ENCODE measurements at places on chromosomes 4 and X.
A peak's percentile ranks its signal among the peaks of the same experiment; 100 is the strongest.

DNA sequence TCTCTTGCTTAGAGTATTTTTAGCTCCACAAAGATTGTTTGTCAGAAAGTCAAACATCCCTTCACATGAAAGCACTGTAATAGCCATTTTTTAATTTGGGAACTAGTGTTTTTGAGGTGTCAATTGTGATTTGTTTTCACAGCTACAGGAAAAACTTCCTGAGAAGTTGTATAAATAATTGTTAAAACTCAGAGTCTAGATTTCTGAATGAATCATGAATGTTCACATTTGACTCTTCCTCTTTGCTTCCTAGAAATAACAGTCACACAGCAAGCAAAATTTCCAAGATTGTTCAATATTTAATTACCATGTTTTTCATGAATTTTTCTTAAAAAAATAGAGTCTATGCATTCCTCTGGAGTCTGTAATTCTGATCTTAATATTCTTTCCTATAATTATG lies 156.9 kb upstream of the SLC7A11 start:
- no peak for DNase-seq

DNA sequence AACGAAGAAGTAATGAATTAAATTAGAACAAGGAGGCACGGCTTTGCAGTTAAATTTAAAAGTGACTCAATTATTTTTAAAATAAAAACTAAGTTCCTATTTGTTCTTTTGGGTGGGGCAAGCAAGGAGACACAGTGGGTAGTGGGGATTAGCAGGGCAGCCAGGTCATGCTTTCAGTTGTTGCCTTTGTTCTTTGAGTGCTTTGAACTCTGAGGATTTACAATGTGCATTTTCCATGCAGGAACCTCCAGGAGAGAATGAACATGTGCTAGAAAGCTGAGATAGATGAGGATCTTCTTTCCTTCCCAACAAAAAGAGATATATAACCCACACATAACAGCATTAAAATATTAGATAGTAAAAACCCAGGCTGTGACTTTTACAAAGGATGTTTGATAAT lies 420.4 kb upstream of the CTSO start:
- no peak for DNase-seq

DNA sequence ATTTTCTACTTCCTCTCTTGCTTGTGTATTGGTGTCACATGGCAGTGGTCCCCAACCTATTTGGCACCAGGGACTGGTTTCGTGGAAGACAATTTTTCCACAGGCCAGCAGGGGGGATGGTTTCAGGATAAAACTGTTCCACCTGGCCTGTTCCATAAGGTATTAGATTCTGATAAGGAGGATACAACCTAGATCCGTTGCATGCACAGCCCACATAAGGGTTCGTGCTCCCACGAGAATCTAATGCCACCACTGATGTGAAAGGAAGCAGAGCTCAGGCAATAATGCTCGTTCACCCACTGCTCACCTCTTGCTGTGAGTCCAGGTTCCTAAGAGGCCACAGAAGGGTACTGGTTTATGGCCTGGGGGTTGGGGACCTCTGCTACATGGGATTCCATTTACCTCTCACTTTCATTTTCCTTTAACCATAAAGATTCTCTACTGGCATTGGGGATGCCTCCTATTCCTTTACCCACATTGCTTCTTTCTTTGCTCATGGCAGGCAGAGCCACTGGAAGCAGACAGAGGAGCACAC lies 38.1 kb downstream of the SEC31A start:
- DNase-seq: peak; percentile 6

DNA sequence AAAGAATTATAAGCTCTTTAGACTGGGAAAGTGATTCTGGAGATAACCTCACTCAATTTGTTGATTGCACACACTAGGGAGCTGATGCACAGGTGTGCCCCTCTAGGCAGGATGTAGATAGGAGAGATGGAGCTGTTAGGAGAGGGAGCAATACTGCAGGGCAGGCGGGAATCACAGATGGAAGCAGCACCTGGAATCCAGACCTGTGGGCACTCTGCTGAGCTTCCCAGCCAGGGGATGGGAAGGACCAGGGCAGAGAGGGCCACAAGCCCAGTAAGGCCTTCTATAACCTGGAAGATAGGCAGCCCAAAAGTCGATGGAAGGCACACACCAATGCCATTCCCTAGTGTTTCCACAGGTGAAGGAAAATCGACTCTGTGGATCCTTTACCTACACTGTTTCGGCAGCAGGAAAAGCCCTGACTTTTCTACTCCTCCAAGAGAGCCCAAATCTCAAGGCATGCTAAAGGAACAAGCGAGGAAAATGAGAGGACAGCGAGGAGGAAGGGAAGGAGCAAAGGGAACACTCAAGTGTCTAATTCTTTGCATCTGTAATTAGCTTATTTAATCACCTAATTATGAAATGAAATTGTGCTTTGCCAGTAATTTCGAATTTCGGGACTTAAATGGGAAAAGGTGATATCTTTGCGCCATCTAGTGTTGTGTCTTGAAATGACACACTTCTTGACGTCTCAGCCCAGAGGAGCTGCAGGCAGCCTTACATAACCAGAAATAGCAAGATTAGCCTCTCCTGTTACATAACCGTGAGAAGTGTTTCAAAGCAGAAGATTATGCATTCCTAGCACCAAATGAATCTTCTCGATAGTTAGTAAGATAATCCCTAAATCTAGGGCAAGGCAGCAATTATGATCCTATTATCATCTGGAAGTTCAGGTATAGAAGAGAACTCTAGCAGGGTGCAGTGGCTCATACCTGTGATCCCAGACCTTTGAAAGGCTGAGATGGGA lies 31.0 kb upstream of the TLR3 start:
- peak; percentile 58 for DNase-seq

- peak; percentile 67 for DNase-seq
These were observed 119.1 kb upstream of the OTUD4 start for GRCh38 chr4:145299380-145300076.

GRCh38 chr4:121464854-121465253 lies 84.0 kb upstream of the QRFPR start:
- DNase-seq: no peak

DNA sequence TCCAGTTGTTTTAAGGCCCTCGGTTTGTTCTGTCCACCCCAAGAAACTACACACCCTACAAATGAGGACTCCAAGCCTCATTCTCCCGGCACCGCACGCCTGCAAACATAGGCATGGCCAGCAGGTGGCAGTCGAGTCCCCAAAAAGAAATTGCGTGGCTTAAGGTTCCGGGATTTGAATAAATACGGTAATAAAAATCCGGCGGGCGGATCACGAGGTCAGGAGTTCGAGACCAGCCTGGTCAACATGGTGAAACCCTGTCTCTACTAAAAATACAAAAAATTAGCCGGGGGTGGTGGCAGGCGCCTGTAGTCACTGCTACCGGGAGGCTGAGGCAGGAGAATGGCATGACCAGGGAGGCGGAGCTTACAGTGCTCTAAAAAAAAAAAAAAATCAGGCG lies 21.8 kb upstream of the CSF2RA start:
- peak; percentile 60 for DNase-seq

- no peak for DNase-seq
These were observed 333.3 kb downstream of the BCOR start for GRCh38 chrX:39764441-39764914.
